ENCODE measurements at places on chromosomes 11 and 22. TPM values are rescaled to one million over a fixed set of nuclear protein-coding genes. Genes with fewer than 3 reads are reported as not detected.

GRCh38 chr11:72712168-72712751 is 38.0 kb upstream of the PDE2A start:
- DNase-seq, result no peak

- DNase-seq, result no peak
Measured at GRCh38 chr11:132523929-132524328, 1008.4 kb downstream of the OPCML start.

DNA sequence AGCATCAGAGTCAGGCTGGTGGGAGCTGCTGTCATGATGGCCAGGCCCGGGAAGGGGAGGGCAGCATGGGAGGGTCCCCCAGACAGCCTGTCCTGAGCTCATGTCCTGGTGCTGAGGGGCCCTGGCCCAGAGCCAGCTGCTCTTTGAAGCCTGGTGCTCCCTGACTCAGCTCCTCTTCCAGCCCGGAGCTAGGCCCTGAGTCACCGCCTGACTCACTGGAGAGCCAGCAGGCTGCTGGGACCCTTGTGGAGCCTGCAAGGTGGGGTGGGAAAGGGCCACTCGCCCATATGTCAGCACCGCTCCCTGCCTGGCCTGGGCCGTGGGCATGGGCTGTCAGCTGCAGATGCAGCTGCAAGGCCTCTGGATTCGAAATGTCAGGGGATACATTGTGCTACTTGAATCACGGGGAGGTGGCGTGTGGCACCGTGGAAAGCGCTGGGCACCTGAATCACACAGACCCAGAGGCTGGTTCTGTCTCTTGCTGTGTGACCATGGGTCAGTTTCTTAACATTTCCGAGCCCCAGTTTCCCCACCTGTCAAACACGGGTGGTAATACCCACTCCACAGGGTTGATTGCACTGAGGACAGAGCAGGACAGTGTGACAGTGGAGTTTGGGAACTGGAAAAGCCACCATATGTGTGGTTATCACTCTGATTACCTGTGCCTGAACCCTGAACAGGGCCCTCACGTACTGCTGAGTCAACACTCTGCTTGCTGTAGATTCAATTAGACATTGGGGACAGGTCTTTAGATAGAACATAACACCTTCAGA is 4.4 kb downstream of the CACNA1I start:
- no peak for DNase-seq

- DNase-seq, result peak; percentile 28
Measured at GRCh38 chr11:88484873-88485621, 147.5 kb upstream of the CTSC start.

DNA sequence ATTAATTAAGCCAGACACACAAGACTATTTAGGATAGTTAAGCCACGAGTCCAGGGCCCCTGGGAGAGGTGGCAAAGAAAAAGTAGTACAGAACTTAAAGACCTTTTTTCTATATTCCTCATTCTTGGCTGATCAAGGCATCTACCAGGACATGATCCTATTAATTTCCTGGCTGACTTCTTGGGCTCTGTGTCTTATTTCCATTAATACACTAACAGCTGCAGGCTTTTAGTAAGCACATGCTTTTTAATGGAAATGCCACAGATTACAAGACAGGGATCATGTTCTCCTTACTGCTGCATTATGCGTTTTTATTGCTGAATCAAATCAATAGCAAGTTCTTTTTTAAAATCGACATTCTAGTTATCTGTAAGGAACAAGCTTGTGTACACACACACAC is 35.2 kb downstream of the BTG4 start:
- no peak for DNase-seq

DNA sequence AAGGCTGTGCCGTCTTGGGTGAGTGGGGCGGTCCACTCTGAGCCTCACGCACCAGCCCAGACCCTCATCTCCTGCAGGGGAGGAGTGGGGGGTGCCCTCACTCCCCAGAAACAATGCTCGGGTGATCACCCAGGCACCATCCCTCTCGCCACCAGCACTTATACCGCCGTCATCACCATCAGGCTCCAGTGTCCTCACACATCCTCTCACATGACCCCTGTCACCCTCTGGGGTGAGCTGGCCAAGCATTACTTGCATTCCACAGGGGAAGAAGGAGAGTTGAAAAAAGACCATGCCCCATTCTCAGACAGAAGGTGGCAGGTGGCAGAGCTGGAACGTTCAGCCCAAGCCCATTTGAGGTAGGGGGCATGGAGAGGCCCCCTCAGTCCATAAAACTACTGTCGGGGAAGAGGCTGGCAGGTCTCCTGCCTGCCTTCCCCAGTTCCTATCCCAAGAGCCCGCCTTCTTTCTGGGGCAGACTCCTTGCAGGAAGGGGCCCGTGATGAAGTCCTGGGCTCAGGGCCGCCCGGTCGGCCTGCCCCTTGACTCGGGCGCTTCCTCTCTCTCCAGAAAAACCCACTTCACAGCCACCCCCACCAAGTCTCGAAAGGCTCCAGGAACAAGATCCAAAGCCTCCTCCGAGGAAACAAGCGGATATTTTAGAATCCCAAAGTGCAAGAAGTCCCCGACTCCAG is 153.3 kb downstream of the DSCAML1 start:
- no peak for DNase-seq

- no peak for DNase-seq
Measured at GRCh38 chr11:78351979-78352841, 65.4 kb downstream of the GAB2 start.

- DNase-seq, result no peak
Measured at GRCh38 chr11:121801394-121801748, 314.6 kb downstream of the BLID start.

- DNase-seq, result no peak
Measured at GRCh38 chr22:46416520-46416871, 81.0 kb downstream of the TRMU start.

DNA sequence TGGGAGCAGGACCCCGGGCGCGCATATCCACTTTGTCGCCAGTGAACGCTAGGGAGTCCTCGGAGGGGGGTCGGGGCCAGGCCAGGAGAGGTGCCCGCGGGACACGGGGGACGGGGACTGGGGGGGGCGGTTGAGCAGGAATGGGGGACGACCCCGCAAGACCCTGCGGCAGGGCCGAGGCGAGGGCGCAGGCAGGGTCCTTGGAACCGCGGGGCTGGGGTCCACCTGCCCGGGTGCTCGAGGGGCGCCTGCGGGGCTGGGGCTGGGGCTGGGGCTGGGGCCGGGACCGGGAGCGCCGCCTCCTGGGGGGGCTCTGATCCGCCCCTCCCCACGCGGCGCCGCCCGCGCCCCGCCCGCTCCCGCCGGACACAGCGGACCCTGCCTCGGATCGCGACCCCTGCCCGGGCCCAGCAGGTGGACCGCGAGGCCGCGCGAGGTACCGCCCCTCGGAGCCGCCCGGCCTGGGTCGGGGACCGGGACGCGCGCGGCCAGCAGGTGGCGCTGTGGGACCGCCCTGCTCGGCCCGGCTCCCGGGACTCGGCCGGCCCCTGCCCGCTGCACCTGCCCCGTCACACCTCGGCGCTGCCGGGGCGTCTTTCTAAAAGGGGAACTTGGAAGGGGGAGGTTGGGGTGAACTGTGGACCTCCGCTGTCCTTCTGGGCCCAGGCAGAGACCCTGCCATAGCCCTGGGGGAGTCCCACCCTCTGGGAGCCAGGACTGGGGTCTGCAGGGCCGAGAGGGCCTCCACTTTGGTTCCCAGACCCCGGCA is 11.0 kb downstream of the CRELD2 start:
- DNase-seq, result peak; percentile 73

DNA sequence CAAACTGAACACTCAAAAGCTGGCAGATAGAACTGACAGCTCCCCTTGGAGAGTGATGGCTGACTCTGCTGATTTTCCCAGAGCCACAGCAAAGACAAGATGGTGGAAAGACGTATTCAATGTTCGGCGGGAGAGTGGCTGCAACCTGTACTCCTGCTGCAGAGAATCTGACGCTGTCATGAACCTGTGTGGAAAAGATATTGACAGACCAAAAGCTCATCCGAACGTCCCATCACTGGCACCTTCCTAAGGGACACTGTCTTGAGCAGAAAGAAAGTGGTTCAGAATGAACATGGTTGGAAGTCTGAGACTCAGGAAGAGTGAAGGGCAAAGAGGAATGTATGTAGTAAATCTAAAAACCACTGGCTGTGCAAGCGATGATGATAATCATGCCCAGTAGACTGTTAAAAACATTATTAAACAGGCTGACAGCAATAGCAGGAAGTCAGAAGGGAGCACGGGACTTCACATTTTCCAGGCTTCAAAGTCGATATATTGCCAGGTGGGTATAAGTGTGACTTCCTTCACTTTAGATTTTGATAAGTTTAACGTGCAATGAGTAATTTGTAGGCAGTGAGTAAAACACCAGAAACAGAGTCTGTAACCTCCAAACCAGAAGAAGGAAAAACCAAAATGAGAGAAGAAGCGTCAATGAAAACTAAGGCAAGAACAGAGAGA is 6.2 kb upstream of the IL17REL start:
- DNase-seq, result no peak

DNA sequence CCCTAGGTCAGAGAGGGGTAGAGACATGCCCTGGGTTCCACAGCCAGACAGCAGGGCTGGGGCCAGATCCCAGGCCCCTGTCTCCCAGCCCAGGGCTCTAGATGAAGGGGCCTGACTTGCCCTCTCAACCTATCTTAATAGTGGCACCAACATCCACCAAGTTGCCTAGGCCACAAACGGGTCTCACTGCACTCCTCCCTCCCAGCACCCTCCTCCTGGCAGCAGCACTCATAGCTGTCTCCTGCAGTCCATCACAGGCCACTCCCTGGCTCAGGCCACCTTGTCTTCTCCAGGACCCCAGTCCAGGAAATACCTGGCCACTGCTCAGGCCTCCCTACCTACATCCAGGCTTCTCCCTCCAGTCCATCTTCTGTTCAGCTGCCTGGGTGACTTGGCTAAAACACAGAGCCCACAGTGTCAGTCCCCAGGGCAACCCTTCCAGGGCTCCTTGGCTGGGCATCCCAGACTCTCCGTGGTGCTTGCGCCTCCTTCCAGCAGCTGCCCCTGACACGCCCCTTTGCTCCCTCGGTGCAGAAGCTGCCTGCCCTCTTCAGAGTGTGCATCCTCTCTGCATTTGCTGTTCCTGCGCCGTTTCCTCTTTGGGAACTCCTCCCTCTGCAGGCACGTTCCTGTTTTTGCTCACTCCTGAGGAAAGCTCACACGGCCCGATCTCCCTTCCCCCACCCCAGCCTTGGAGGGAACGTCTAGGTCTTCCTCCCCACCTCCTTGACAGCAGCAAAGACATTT is 40.5 kb downstream of the LRRC32 start:
- no peak for DNase-seq

DNA sequence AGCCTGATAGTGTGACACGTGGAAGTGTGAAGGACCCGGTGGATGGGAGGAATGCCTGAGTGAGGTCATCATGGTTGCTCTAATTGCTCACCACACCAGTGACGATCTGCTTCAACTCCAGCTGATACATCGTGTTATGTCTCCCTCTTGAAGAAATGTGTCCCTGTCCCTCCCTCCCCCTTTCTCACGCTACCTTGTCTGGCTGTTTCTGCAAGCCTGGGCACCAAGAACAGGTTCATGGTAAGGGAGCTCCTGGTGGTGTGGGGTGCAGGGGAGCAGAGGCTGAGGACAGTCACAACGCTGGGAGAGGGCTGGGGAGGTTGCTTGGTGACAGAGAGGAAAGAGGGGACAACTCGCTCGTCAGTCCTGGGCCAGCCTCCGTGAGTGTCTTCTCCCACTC is 413.4 kb downstream of the SOX6 start:
- no peak for DNase-seq

- no peak for DNase-seq
Measured at GRCh38 chr11:36186340-36187175, 102.7 kb downstream of the COMMD9 start.

DNA sequence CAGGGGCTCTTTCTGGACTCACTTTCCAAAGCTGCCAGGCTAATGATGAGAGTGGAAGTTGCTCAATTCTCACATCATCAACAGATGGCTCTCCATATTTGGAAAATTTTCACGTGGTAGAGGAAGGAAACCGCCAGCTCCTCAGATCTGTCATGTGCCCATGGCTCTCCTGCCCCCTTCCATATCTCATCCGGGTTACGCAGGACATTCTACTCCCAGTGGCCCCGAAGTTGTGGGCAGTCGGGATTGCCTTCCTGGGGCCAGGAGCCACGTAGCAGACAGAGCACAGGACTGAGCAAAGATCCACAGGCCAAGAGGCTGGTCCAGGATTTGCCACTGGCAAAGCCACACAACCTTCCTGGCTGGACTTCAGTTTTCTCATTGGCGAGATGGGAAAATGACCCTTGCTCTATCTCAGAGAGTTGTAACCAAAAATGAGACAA is 38.8 kb downstream of the RPUSD4 start:
- no peak for DNase-seq

The CD44 gene
- total RNA-seq, result 534 TPM

The PDE2A gene
- total RNA-seq, result 0.48 TPM

The OR52A5 gene
- not detected for total RNA-seq

The VSIG2 gene
- 0.22 TPM for total RNA-seq

The KDELR3 gene
- total RNA-seq, result 0.17 TPM

The MAJIN gene
- total RNA-seq, result 0.54 TPM

The KAT5 gene
- total RNA-seq, result 72.3 TPM

The EXT2 gene
- 27.7 TPM for total RNA-seq

The AASDHPPT gene
- total RNA-seq, result 30.5 TPM
